Hepatocyte (in vitro differentiated cells): ENCODE measurements at places on chromosomes 2 and 18. TPM values are rescaled to one million over a fixed set of nuclear protein-coding genes. Genes with fewer than 3 reads are reported as not detected.
A peak's percentile ranks its signal among the peaks of the same experiment; 100 is the strongest.

Gene GDF7
- total RNA-seq, result 0.24 and 0.37 TPM in 2 replicates

Gene KLHL41
- 1.8 and 2.0 TPM in 2 replicates for total RNA-seq

Gene MALL
- total RNA-seq, result 30.8 and 36.0 TPM in 2 replicates

Gene IL18R1
- 19.3 and 25.5 TPM in 2 replicates for total RNA-seq

DNA sequence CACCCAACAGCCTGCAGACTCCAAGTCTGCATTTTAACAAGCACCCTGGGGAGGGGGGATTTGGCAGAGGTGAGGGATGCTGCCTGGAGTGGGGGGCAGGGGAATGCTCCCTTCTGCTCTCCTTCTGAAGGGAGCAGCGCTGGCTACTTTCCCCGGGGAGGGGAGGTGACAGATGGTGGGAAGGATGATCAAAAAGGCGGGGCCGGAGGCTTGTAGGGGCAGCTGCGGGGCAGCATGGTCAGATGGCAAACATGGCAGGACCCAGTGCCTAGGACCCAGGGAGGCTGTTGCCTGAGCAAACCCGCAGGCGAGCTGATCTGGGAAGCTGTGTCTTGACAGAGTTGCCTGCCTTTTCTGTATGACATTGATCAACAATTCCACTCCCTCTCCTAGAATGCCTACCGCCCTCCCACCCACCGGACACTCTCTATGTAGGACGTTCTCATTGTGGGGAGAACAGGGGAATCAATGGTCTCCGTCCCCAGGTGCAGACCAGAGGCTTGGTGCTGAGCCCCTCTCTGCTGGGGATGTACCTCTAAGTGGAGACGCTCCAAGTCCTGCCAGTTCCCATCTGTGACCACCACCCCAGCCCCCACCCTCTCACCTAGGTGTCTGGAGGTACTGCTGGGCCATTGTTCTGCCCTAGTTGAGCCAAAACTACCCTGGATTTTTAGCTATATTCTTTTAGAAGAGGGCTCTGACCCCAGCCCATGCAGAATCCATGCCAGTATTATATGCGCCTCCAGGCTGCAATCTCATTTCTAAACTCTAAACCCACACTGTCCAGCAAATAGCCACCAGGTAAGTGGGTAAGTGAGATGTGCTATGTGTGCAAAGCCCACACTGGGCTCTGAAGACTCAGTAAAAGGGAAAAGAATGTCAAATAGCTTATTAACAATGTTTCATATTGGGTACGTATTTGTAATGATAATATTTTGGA lies 89.7 kb upstream of the SEC11C start:
- no peaks in the 10 kb centered on the region for H3K27me3 ChIP-seq
- DNase-seq, result no peak
- no peaks in the 10 kb centered on the region for H3K36me3 ChIP-seq
- H3K4me3 ChIP-seq, result no peak overlapping the region

GRCh38 chr2:136319237-136319636 lies 201.3 kb upstream of the CXCR4 start:
- H3K27ac ChIP-seq, result no peak overlapping the region
- H3K36me3 ChIP-seq, result no peaks in the 10 kb centered on the region
- H3K4me1 ChIP-seq, result no peaks in the 10 kb centered on the region
- H3K27me3 ChIP-seq, result no peaks in the 10 kb centered on the region
- H3K4me3 ChIP-seq, result no peak overlapping the region
- DNase-seq, result no peak

DNA sequence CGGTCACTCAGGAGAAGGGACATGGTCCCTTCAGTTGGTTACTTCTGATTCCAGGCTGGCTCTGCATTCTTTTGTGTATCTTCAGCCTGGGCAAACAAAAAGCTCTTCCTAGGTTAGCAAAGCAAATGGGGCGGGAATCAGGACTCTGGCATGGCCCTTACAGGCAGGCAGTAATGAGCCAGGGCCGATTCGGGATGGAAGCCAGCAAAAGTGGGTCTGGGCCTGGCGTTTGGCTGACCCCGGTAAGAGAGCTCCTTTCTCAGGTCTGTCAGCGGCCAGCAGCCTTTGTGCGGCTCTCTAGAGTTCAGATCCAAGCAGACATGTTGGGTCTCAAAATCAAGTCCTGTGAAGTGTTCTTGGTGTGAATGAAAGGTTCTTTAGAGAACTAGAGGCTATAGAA lies 81.5 kb upstream of the EML6 start:
- H3K36me3 ChIP-seq, result peaks cover 11% of the 10 kb centered on the region
- no peaks in the 10 kb centered on the region for H3K27me3 ChIP-seq
- DNase-seq, result no peak
- no peak overlapping the region for H3K4me3 ChIP-seq
- peak overlapping the region; percentile 13 for H3K27ac ChIP-seq

DNA sequence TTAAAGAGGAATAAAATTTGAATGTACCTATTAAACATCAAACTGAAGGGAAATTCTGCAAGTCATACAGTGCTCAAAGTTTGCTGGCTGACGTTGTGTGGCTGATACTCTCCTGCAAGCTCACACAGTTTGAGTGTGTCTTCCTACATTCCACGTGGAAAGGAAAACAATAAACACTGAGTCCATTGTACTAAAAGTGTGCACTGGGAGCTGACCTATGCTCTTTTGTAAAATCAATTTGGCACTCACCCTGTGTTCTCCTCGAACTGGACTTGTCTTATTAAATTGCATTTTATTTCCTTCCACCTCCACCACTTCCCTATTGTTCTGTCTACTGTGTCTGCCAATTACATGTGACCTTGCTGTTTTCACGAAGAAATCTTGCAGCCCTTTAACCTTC lies 458.0 kb downstream of the CPS1 start:
- no peak overlapping the region for H3K27ac ChIP-seq
- no peaks in the 10 kb centered on the region for H3K4me1 ChIP-seq

- H3K27ac ChIP-seq, result no peak overlapping the region
- no peak for DNase-seq
- no peaks in the 10 kb centered on the region for H3K36me3 ChIP-seq
Observed at GRCh38 chr2:80469428-80469827, 164.9 kb upstream of the LRRTM1 start.

- no peaks in the 10 kb centered on the region for H3K36me3 ChIP-seq
- no peak overlapping the region for H3K27ac ChIP-seq
- DNase-seq, result no peak
- no peaks in the 10 kb centered on the region for H3K27me3 ChIP-seq
- H3K4me3 ChIP-seq, result no peak overlapping the region
- no peaks in the 10 kb centered on the region for H3K4me1 ChIP-seq
Observed at GRCh38 chr2:217471319-217471718, 531.5 kb downstream of the TNS1 start.

DNA sequence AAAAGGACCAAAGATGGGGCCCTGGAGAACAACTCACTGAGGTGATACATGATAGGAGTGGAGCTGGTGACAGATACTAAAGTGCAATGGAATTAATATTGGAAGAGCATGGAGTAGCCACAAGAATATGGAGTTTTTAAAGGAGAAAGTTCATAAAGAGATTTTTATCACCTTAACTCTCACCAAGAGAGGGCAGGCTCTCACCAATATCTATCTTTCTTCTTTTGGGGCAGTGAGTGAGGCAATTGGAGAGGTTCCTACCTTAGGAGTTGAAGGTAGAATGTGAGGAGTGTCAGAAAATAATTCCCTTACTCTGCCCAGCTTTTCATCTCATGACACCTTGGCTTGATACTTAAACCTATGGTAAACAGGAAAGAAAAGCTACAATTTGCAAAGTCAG lies 233.7 kb upstream of the CWC22 start:
- H3K4me3 ChIP-seq, result no peak overlapping the region
- peak; percentile 7 for DNase-seq
- H3K27me3 ChIP-seq, result no peaks in the 10 kb centered on the region
- no peaks in the 10 kb centered on the region for H3K36me3 ChIP-seq

- no peaks in the 10 kb centered on the region for H3K27me3 ChIP-seq
- H3K36me3 ChIP-seq, result no peaks in the 10 kb centered on the region
- DNase-seq, result no peak
- no peak overlapping the region for H3K27ac ChIP-seq
Observed at GRCh38 chr2:64410671-64411070, 43.3 kb upstream of the LGALSL start.

GRCh38 chr2:148721991-148722777 lies 77.6 kb downstream of the EPC2 start:
- no peak overlapping the region for H3K4me3 ChIP-seq
- H3K4me1 ChIP-seq, result peaks cover 12% of the 10 kb centered on the region
- no peaks in the 10 kb centered on the region for H3K27me3 ChIP-seq
- no peaks in the 10 kb centered on the region for H3K36me3 ChIP-seq

- H3K4me1 ChIP-seq, result peaks cover 17% of the 10 kb centered on the region
- H3K4me3 ChIP-seq, result no peak overlapping the region
- no peak for DNase-seq
- H3K27me3 ChIP-seq, result no peaks in the 10 kb centered on the region
Observed at GRCh38 chr18:35633761-35634160, 52.2 kb downstream of the GALNT1 start.

DNA sequence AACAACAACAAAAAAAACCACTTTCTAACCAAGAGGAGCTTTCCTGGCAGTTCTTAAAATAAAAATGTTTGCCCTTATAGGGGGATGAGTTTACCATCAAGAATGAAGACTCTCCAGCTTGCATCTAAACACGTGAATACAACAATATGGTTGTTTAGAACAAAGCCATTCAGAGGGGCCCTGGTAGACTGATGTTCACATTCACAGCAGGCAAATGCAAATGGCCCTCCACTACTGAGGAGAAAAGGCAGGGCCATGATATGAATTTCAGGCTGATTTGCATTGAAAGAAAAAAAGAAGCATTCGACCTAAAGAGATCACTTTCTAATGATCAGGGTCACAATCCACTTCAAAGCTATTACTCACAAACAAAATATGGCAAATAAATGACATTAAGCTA lies 65.3 kb upstream of the OTOS start:
- no peaks in the 10 kb centered on the region for H3K4me1 ChIP-seq
- H3K27ac ChIP-seq, result no peak overlapping the region
- no peak for DNase-seq
- no peak overlapping the region for H3K4me3 ChIP-seq

GRCh38 chr2:225820826-225821225 lies 421.3 kb downstream of the NYAP2 start:
- no peak overlapping the region for H3K4me3 ChIP-seq
- no peak for DNase-seq
- H3K27ac ChIP-seq, result no peak overlapping the region
- no peaks in the 10 kb centered on the region for H3K4me1 ChIP-seq
- no peaks in the 10 kb centered on the region for H3K27me3 ChIP-seq
